ENCODE measurements at places on chromosomes 1 and 21.

DNA sequence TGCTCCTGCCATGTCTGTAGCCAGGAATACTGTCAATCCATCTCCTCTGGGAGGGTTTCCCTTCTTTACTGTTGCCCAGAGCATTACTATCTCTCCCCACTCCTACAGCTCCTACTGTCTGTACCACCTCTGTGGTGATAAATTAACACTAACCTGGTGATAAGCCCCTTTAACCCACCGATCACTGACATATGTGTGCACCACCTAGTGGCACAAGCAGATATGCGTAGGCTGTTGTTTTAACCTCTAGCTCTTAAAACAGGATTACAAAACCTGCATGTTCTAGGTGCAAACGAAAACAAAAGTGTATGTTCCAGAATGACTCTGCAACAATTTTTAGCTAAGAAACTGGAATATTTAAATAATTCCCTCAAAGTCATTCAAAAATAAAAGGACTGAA is 93.9 kb upstream of the BEND5 start:
- DNase-seq, result no peak

DNA sequence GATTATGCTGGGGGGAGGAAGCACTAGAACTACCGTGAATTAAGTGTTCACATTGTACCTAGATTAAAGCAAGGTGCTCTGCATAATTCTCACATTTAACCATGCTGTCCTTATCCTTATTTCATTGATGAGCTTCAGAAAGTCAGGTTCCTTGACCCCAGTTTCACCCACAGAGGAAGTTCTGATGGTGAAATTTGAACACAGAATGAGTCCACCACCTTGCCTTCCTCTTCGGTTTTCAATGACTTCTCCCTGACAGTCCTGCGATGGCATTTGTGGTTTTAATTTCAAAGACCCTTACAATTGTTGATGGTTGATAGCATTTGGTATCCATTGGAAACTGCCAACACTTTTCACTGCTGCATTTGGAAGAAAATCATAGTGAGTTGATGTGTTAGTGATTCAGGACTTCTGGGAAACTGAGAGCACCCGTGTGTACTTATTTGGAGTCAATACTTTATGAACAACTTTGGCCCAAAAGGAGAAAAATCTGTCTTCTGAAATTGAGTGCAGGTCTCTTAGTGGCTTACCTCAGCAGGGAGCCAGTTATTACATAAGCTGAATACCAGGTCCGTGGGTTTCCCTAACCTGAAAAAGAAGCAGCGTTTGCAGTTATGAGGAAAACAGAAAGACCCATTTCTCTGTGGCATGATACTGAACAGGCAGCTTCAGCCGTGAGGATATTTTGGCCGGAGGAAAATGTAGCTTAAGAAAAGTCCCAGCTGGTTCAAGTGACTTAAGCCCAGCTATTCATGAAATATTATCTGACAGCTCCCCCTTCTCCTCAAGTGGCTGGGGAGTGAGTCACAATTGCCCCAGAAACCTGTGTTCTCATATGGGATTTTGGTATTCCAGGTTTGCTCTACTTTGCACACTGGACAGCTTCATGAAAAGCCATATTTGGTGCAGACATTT is 47.5 kb downstream of the ROR1 start:
- DNase-seq, result peak; percentile 75

DNA sequence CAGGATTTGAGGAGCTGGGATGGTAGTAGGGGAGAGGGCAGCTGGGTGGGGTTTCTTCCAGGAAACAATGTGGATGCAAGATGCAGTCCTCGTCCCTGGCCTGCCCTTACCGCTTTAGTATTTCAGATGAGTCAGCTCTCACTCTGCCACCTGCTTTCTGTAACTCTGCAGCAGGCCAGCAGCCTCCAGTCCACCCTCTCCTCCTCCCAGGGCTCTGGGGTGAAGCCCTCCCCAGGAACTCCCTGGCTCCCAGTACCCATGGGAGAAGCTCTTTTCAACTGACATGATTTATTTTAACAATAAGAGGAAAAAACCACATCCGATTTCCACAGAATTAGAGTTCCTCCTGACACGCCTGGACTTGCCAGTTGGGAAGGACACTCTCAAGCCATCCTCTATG is 39.0 kb upstream of the IL20 start:
- no peak for DNase-seq

GRCh38 chr1:154998818-154999570 is 3.6 kb upstream of the ZBTB7B start:
- peak; percentile 75 for DNase-seq

- no peak for DNase-seq
These were observed 93.8 kb downstream of the ZFYVE9 start for GRCh38 chr1:52235646-52236045.

GRCh38 chr21:31838586-31839355 is 34.0 kb upstream of the HUNK start:
- DNase-seq, result no peak

GRCh38 chr1:41533016-41533730 is 48.7 kb upstream of the EDN2 start:
- DNase-seq, result no peak

DNA sequence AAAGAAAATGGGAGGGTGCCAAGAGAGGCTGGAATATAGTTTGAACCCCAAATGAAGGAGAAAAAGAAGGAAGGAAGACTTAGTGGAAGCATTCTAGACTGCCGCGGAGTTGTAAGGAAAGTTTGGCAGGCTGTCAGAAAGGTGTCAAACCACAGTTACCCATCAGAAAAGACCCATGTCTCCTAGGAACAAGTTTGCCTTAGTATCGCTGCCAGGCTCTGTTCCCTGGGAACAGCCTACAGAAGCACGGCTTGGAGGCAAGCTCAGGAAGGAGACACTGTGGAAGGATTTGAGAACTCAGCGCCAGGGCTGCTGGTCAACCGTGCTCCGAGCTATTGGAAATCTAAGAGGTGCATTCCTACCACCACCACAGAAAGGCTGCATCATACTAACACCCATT is 197.4 kb downstream of the RRAGC start:
- DNase-seq, result no peak

DNA sequence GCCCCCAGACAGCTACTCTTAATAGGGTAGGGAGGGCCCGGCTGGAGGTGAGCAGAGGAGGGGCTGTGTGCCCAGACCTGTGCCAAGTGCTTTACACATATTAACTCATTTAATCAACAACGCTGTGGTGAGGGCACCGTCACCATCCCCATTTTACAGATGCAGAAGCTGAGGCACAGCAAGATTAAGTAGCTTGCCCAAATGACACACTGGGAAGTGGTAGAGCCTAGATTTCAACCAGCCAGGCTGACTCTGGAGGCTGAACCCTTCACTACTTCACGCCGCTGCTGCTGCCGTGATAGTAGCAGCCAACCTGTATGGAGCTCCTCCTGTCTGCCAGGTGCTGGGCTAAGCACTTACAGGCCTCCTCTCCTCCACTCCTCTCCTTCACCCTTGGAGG is 127.2 kb downstream of the PTPRU start:
- DNase-seq, result no peak

Measured in fibroblast of skin of abdomen (primary cell).